ENCODE measurements at places on chromosomes 2 and 18. TPM values are rescaled to one million over a fixed set of nuclear protein-coding genes. Genes with fewer than 3 reads are reported as not detected.

Gene PDCD1
- total RNA-seq = not detected

Gene IL1RL2
- total RNA-seq = 2.0 TPM

Gene CFC1
- total RNA-seq = 25.5 TPM

Gene NUP35
- total RNA-seq = 14.4 TPM

Gene SERPINB2
- total RNA-seq = 45.2 TPM

Gene UGT1A5
- not detected for total RNA-seq

Gene DNAJC5G
- not detected for total RNA-seq

Gene CFAP65
- 2.1 TPM for total RNA-seq

Gene G6PC2
- 2.8 TPM for total RNA-seq

Gene SERPINB12
- total RNA-seq = 15.5 TPM

Gene UNC80
- total RNA-seq = 2.9 TPM

Gene ASNSD1
- 35.4 TPM for total RNA-seq

Gene KRTCAP3
- 23.9 TPM for total RNA-seq

Gene PAX8
- total RNA-seq = 2.1 TPM

Gene EFR3B
- total RNA-seq = 5.3 TPM

Gene THOC1
- 58.3 TPM for total RNA-seq

Gene MC5R
- not detected for total RNA-seq

Gene LIPG
- 16.9 TPM for total RNA-seq

Gene NT5C1B
- not detected for total RNA-seq

Gene EPAS1
- total RNA-seq = 59.8 TPM

Gene NPPC
- 1.6 TPM for total RNA-seq

Gene ITGAV
- 65.6 TPM for total RNA-seq

Gene TMEFF2
- total RNA-seq = 14.0 TPM

Gene SLC19A3
- total RNA-seq = 6.4 TPM

Gene ECEL1
- 7.8 TPM for total RNA-seq

Gene NT5DC4
- total RNA-seq = not detected

Gene PROM2
- 31.5 TPM for total RNA-seq

Gene CNTNAP5
- total RNA-seq = 5.0 TPM

Gene SIX3
- 0.68 TPM for total RNA-seq

Gene MCFD2
- 72.4 TPM for total RNA-seq

Gene HMSD
- total RNA-seq = 4.5 TPM

Gene KCNF1
- total RNA-seq = 3.7 TPM

Gene PLCL1
- total RNA-seq = 2.0 TPM

Gene HJURP
- 16.7 TPM for total RNA-seq

Gene ARHGAP15
- total RNA-seq = not detected

Gene SERPINB11
- total RNA-seq = 1.4 TPM

Gene LAMA3
- total RNA-seq = 9.4 TPM

Gene ANKRD30BL
- total RNA-seq = not detected

Gene CDH2
- 38.2 TPM for total RNA-seq

Gene APCDD1
- 139 TPM for total RNA-seq

Gene PRSS56
- not detected for total RNA-seq

Gene CXCR1
- not detected for total RNA-seq

Gene TTC31
- total RNA-seq = 27.5 TPM

Gene LYPD1
- 33.9 TPM for total RNA-seq

Gene TXNDC2
- total RNA-seq = not detected

Gene CTNNA2
- 15.0 TPM for total RNA-seq

Gene GALNT13
- total RNA-seq = 11.2 TPM

Gene UBXN2A
- 11.2 TPM for total RNA-seq

Gene LCT
- total RNA-seq = 2.8 TPM

Gene CHRNG
- total RNA-seq = 0.87 TPM

Data from type B pancreatic cell (in vitro differentiated cells).